Left hindlimb (tissue), 1 donor: ENCODE measurements at places on chromosomes 3 and 15.

DNA sequence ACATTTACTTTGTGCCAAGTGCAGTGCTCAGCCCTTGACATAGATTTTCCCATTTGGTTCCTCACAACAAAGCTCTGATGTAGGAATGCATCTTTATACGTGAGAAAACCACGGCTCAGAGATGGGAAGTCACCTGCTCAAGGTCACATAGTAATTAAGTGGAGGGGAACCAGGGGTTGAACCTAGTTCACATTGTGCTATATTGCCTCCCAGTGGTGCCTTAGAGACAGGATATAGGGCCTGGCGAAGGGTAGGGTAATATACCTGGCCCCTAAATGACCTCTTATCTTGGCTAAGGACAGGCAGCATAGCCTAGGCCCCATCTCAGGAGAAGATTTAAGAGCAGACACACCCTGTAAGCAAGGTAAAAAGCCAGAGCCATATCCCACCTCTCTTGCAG is 71.5 kb downstream of the FOXP1 start:
- DNase-seq, result no peak

DNA sequence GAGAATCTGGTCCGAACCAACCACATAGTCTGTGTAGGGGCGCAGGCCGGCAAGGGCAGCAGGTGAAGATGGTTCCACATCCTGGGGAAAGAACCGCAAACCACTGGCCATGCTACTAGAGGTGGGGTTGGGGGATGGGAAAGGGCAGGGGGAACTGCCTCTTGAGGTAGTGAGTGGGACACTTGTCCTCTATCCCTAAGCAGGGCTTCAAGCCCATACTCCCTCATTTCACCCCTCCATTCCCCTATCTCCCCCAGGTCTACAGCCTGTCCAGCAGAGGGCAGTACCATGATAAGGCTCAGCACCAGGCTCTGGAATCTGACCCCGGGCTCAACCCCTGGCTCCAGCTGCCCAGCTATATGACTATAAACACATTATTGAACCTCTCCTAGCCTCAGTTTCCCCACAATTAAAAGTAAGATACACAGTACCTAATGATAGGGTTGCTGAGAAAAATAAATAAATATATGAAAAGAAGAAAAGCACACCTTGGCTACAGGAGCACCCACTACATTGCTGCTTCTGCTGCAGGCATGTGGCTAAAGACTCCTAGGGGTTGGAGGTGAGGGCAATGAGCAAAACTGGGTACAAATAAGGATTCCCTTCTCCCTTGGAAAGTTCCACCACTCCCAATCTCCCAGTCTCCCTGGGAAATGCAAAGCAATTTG is 6.3 kb downstream of the GORASP1 start:
- no peak for DNase-seq

DNA sequence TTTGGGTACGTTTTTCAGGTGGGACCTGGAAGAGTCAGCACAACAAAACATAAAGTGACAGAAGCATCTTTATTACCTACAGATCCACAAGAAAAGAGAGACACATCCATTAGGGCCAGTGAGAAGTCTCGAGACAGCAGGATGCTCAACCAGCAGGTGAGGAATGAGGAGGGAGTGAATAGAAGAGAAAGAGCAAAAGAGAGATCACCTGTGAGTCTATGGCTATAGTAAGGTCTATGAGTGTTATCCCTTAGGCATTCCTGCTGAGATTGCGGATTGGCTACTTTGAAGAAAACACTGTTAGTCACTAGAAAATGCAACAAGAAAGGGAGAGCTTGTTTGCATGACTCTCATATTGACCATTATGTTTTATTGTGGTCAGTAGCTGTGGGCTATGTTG is 1556.2 kb upstream of the GBE1 start:
- DNase-seq, result no peak

GRCh38 chr3:25727316-25727715 is 55.9 kb downstream of the NGLY1 start:
- no peak for DNase-seq

- no peak for DNase-seq
Observed at GRCh38 chr3:55947406-55947805, 460.3 kb upstream of the WNT5A start.

- no peak for DNase-seq
Observed at GRCh38 chr15:71198846-71199245, 83.6 kb downstream of the THSD4 start.

GRCh38 chr3:55959471-55960080 is 472.5 kb upstream of the WNT5A start:
- no peak for DNase-seq

- DNase-seq, result no peak
Observed at GRCh38 chr3:67901681-67902080, 247.3 kb upstream of the SUCLG2 start.

- DNase-seq, result no peak
Observed at GRCh38 chr3:59644479-59645402, 594.9 kb upstream of the CFAP20DC start.

- no peak for DNase-seq
Observed at GRCh38 chr15:70422342-70422741, 324.6 kb upstream of the TLE3 start.

DNA sequence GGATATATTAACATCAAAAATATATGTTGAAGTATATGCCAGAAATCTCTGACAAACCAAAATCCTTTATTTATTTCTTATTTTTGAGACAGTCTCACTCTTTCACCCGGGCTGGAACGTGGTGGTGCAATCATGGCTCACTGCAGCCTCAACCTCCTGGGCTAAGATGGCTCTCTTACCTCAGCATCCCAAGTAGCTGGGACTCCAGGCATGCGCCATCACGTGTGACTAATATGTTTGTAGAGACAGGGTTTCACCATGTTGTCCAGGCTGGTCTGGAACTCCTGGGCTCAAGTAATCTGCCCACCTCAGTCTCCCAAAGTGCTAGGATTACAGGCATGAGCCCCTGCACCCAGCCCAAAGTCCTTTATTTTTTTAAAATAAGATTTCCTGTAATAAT is 11.9 kb downstream of the FAIM start:
- DNase-seq, result no peak

- no peak for DNase-seq
Observed at GRCh38 chr15:84762840-84763572, 14.6 kb downstream of the ZNF592 start.

DNA sequence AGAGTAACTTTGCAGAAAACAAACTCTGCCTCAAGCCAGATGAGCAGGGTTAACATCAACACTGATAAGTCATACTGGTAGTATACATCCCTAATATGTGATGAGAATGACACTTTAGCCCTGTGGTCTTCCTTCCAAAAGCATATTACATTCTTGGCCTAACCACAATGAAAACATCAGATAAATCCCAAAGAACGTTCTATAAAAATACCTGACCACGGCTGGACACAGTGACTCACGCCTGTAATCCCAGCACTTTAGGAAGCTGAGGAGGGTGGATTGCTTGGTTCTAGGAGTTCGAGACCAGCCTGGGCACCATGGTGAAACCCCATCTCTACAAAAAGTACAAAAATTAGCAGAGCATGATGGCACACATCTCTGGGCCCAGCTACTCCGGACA is 4.7 kb downstream of the TMCC1 start:
- DNase-seq, result no peak

DNA sequence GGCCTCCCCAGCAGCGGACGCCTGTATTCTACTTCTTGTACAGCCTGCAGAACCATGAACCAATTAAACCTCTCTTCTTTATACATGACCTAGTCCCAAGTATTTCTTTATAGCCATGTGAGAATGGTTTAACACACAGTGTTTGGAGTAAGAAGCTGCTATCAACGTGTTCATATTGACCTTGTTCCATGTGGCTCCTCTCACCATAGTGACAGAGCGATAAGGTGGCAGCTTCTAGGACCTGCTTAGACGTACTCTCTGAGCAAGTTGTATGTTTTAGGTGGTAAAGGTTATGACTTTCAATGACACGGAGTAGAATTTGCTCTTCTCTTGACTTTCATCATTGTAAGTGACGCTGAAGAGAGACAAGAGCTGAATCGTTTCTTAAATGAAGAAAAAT is 157.7 kb upstream of the SLCO3A1 start:
- DNase-seq, result no peak

DNA sequence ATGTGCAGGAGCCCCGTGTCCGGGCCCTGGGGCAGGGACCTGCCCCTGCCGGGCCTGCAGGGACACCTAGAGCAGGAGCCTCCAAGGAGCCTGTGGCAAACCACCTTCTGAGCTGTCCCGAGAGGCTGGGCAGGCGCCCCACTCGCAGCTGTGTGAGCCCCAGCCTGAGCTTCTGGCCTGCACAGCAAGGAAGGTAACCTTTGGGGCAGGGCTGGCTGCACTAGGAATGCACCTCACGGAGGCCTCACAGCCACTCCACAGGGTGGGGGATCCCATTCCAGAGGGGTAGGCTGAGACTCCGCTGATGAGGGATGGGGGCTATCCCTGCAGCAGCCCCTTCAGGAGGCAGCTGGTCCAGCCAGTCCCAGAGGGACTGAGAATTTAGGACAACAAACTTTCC is 68.1 kb downstream of the DNAJB8 start:
- DNase-seq, result no peak

DNA sequence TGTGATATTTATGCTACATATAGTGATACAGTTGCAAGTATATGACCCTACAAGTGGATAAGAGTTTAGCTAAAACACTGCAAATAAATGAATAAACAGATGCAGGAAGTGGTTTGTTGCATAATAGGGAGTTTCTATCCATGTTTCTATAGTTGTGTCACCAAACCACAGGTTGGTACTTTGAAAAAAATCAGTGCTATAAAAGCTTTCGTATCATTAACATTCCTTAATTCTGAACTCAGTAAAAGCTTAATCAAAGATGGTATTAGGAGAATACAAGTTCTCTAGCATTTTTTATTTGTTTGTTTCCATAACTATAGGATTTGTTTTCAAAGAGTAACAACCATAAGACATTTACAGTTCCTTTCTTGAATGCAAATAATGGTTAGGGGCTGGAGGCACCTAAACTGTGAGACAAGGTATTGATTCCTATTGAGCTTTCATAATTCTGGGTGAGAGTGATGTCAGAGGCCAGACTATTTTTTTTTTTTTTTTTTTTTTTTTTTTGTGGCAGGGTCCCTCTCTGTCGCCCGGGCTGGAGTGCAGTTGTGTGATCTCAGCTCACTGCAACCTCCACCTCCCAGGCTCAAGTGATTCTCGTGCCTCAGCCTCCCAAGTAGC is 29.6 kb downstream of the CPOX start:
- no peak for DNase-seq

DNA sequence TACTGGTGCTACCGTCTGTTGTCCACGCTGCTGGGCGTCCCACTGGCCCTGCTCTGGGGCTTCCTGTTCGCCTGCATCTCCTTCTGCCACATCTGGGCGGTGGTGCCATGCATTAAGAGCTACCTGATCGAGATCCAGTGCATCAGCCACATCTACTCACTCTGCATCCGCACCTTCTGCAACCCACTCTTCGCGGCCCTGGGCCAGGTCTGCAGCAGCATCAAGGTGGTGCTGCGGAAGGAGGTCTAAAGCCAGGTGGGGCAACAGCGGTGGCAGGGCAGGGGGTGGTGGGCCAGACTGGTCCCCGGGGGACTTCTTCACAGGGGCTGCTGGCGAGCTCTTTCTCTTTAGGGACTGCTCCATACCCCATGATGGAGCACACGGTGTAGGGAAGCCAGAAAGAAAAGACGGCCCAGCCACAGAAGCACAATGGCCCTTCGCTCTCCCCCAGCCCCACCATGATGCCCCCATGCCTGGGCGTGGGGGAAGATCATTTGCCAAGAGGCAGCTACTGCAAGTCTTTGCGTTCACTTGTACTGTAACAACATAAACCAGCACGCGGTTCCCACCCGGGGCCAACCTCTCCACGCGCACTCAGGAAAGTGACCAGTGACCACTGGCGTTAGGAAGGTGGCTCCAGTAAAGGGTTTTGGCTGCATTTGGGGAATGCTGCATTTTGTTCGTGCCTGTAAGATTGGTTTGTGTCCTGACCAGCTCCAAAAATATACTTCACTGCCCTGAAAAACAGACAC is 12.2 kb downstream of the CAV3 start:
- no peak for DNase-seq

DNA sequence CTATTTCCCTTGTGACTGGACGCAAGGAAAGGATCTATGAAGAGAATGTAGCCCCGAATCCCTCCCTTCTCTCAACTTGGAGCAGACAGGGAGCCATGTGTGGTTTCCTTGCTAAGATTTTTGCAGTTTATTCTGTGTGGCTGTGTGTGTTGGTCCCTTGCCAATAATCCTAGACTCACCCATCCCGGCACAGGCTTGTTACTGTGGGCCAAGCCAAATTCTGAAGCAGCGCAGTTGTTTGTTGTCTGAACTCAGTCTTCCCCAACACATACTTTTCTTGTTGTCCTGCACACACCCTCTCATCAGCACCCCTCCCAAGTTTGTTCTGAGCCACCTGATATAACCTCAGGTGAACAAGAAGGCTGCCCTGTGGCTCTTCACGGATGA is 193.3 kb upstream of the CTDSPL start:
- DNase-seq, result peak; percentile 60

- DNase-seq, result no peak
Observed at GRCh38 chr3:24533561-24534193, 39.0 kb upstream of the THRB start.

GRCh38 chr15:63772520-63772919 is 61.2 kb downstream of the HERC1 start:
- DNase-seq, result no peak

DNA sequence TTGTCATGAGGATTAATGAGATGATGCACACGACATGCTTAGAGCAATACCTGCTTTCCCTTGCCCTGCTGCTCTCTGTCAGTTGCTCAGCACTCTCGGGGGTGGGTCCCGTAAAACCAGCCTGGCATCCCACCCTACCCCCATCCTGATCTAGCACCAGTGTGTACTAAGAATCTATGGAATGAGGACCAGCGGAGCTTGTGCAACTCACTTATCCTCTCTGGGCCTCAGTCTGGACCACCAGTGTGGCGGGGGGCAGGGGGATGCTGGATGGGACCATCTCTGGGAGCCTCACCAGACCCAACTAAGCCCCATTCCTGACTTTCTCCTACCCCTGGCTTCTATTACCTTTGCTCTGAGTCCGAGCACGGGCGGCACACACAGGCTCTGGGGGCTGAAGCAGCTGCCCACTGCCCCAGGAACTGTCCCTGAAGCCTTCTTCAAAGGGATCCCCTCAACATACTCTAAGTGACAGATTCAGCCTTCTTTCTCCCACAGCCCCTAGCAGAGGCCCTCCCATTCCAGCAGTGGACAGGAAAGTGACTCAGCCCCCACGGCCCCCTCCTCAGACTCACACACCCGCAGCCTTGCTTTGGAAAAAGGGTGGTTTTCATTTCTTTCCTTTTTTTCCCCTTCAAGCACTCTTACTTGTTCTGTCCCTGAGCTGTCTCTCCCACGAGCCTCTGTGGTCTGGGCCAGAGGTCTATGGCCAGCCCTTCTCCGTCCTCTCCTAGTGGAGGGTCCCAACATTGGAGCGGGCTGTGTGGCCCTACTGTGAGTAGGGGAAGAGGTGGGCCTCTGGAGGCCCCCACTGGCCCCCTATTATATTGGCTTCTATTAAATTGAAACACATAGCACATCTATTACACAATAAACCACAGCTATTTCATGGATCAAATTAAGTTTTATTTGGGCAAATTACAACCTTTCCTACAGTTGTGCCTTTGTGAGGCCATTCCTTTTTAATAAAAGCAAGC is 100.3 kb downstream of the SMAD6 start:
- peak; percentile 68 for DNase-seq

GRCh38 chr15:101479342-101479845 is 10.1 kb downstream of the PCSK6 start:
- no peak for DNase-seq
